ENCODE measurements at places on chromosomes 6 and 20.

- DNase-seq, result no peak
These were observed 91.3 kb upstream of the PRDM1 start for GRCh38 chr6:105994591-105995390.

- no peak for DNase-seq
These were observed 397.8 kb downstream of the KIF16B start for GRCh38 chr20:16175322-16175961.

DNA sequence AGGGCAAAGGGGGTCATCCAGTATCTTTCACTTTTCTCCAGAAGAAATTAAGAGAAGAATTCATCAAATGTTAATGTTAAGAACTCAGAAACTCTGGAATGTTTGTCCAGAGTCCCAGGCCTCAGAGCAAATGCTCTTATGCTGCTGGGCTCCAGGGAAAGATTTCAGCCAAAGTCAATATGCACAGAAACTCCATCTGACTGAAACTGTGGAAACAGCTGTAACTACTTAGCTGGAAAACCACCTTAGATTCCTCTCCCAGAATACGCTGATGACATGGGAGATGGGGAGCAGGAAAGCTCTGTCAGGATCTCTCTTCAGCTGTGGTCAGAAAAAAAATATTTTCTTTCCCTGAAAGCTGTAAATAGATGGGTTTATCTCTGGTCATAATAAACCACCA is 559.6 kb downstream of the RFPL4B start:
- no peak for DNase-seq

- DNase-seq, result no peak
These were observed 157.7 kb upstream of the MMS22L start for GRCh38 chr6:97440590-97441176.

- DNase-seq, result no peak
These were observed 43.3 kb downstream of the SPATA2 start for GRCh38 chr20:49872056-49872455.

GRCh38 chr20:45545754-45546453 is 1.3 kb downstream of the EPPIN start:
- DNase-seq, result no peak

- DNase-seq, result no peak
These were observed 16.2 kb downstream of the FOXC1 start for GRCh38 chr6:1625794-1626435.

- DNase-seq, result no peak
These were observed 827.3 kb downstream of the DHX35 start for GRCh38 chr20:39789411-39789810.

DNA sequence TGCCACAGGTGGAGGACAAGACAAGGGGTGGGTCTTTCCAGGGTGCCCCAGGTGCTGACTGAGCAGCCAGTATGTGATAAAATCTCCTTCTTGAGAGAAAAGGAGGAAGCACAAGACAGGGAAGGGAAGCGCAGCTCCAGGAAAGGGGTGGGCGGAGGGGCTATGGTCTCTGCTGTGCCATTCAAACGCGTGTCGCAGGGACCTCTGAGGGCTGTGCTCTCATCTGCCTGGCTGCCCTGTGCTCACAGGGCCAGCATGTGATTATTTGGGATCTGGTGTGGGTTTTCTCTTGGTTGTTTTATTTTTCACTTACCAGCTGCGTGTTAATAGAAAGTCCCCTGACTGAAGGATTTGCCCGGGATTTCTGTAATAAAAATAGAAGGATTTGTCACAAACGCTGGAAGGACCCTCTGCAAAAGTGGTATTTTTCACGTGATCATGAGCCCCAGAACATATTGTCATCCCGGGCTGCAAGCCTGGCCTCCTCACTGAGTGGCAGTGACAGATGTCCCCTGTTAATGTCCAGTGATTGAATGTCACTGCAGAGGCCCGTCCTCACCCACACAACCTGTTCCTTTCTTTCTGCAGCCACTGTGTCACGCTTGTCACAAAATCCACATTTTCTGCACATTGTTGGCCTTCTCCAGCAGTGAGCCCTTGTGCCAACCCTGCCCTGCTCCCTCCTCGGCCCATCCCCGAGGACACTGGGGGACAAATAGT is 35.0 kb upstream of the VSX1 start:
- DNase-seq, result no peak

DNA sequence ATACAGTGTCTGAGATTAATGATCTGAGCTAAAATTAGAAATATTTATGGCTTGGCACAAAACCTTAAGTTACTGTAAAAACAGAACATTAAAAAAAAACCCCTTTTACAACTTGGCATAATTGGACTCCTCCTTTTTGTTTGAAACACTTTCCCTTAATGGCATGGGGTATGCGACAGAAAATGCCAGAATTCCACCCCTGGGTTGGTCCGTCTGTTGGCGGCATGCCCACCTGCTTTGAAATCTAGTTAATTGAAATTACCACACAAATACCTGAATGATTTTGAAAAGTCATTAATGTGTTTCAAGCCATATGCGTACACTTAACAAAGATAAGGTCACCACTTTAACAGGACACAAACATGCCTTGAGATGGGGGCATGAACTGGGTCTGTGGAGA is 175.1 kb upstream of the FOXQ1 start:
- DNase-seq, result no peak

- no peak for DNase-seq
These were observed 518 bp downstream of the PEX6 start for GRCh38 chr6:42978487-42978838.

GRCh38 chr6:157020398-157020797 is 243.2 kb downstream of the ARID1B start:
- no peak for DNase-seq

All from D721Med (cell line).